M059J (cell line): ENCODE measurements at places on chromosomes 5 and 9.

DNA sequence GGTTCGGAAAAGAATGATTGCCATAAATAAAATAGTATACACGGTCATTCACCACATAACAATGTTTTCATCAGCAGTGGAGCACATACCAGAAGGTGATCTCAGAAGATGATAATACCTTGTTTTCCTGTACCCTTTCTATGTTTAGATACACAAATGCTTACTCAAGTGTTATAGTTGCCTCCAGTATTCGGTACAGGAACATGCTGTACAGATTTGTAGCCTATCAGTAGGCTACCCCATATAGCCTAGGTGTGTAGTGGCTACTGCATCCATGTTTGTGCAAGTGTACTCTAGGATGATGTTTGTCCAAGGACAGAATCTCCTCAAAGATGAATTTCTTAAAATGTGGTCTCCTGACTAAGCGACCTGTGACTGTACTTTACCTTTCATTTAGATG is 59.2 kb downstream of the ICE1 start:
- DNase-seq, result no peak

GRCh38 chr9:33108472-33108871 is 32.0 kb upstream of the SMU1 start:
- no peak for DNase-seq

- peak; percentile 77 for DNase-seq
These were observed 627.0 kb downstream of the RAB3C start for GRCh38 chr5:59209758-59210359.

DNA sequence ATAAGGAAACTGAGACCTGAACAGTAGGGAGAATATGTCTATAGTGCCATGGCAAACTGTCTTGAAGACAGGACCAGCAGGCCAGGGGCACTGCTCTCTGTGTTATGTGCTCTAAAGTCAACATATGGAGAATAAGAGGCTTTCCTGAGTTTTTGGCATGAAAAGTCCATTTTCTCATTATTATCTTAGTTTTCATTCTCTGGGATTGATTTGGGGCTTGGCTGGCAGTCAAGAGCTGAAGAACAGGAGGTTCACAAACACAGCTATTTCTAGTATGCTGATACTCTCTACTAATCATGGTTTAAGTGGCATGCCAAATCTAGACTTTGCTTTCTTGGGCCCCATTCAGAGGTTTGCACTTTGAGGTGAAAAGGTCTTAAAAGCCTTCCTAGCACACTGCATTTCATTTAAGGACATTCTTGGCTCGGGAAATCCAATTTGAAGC is 404.4 kb downstream of the ZNF608 start:
- DNase-seq, result peak; percentile 36

DNA sequence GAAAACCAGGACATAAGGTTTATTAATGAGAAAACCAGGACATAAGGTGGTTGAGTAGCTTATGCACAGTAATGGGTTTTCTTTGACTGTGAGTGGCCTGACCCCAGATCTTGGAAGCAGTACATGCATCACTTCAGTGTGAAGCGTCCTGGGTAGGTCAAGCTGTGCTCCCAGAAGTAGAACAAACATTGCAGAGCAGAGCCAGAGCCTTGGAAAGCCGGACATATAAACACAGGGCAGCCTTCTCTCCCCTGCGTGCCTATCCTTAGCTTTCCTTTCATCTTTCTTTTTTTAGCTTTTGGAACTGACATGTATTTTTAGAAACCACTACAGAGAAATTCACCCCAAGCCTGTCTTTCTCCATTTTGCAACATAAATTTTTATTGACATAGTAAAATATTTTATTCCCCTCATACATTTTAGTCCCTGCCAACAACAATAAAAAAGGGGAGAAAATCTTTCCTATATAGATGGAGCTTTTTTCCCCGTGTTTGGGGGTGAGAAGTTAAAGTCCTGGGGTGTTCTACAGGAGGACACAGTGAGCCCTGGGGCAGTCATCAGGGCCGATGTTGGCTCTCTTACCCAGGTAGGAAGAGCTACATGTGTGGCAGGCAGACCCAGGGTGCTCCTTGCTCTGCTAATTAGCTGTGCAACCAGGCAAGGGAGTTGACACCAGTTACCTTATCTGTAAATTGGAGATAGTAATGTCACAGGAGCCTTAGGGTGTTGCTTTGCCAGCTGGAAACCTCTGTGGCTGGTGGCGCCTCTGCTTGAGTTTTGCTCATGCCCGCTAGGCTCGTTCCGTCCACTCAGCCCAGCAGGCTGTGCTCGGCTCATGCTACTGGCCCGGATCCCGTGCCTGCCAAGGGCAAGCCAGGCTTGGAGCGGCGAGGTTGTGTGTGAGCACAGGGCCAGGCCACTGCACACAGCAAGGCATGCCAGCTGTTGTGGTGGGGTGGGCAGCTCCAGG is 389.6 kb downstream of the KDM4C start:
- DNase-seq, result no peak

- no peak for DNase-seq
These were observed 832.9 kb upstream of the DMAC1 start for GRCh38 chr9:8632493-8632892.

GRCh38 chr5:33205727-33206410 is 234.9 kb upstream of the TARS1 start:
- peak; percentile 34 for DNase-seq

GRCh38 chr5:124397317-124397716 is 349.1 kb downstream of the ZNF608 start:
- no peak for DNase-seq

DNA sequence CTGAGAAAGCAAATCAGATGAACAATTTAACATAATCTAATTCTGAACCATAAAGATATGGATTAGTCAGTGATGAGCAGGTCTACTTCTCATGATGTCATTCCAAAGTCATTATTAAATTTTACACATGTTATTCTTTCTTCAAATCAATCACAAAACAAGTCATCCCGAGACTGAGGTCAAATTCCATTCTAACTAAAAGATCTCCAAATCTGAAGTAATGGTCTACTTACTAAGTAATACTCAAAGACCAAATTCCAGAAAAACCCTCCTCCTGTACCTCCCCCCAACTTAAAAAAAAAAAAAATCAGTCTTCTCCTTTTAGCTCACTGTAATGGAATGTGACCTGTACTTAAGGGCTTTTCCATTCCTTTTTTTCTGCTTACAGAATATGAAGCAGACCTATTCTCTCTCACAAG is 4.7 kb downstream of the PFDN1 start:
- peak; percentile 67 for DNase-seq

DNA sequence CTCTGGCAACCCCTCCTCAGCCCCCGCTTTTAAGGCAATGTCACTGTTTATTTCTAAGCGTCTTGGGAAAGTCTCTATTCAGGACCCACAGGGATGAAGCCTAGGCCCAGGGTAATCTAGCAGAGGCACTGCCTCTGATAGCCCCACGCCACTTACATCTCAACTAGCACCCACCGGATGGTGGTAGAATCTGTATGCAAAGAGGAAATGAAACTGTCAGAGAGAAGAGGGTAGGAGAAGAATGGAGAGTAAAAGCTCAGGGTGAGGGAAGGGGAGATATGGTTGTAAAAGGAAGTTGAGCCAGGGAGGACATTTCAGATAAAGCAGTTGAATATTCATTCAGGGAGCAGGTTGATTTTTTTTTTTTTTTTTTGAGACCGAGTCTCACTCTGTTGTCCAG is 3.0 kb downstream of the FRRS1L start:
- no peak for DNase-seq

DNA sequence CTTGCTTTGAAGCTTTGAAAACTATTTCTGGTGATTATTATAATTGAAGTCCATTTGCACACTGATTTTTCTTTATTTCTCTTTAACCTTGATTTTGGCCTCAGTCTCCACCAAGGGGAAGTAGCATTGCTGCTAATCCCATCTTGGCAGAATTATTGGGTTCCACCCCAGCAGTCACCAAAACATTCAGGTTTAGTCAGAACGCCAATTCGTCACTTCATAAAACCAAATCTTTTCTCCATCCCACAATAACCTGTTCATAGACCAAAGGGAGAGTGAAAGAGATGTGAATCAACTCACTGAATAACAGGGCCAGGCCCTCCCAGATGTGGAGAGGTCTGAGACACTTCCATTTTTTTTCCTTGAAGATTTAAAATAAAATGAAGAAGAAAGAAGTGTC is 95.1 kb upstream of the VCAN start:
- no peak for DNase-seq

GRCh38 chr9:112443200-112443599 is 43.4 kb upstream of the KIAA1958 start:
- DNase-seq, result peak; percentile 24

DNA sequence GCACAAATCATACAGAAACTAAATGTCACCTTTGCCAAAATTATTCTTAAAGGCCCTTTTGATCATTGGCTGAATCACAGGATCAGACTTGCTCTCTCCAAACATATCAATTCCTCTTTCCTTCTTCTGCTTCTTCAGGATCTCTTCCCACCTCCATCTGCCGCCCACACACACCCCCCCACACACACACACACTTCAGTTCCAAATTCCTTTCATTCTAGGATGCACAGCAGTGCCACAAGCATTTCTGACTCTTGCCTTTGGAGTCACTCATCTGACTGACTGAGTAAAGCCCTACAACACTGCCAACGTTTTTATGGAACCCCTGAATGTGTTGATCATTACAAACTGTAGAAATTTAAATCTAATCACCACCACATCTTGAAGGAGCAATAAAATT is 22.9 kb downstream of the DNAH5 start:
- peak; percentile 11 for DNase-seq

- DNase-seq, result peak; percentile 27
These were observed 98.7 kb downstream of the RAPGEF6 start for GRCh38 chr5:131536211-131536826.

- DNase-seq, result no peak
These were observed 45.2 kb upstream of the SEMA4D start for GRCh38 chr9:89543111-89543510.

- no peak for DNase-seq
These were observed 210.3 kb downstream of the SREK1 start for GRCh38 chr5:66354422-66354821.

DNA sequence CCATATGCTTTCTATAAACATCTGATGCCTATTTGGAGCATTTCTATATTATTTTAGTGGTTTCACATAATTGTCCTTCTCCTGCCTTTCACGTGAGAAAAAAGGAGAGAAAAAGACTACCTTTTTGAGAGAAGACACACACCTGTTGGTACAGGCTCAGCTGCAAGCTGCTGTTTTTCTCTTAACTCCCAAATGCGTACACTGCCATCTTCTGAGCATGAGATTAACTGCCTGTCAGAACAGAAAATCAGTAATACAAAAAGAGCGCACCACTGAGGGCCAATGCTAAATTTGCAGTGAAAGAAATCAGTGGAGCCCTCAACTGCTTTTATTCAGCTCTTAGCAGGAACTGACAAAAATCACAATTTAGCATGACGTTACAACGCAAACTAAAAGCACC is 54.9 kb downstream of the WDR41 start:
- DNase-seq, result peak; percentile 31

- no peak for DNase-seq
These were observed 370.6 kb downstream of the BNC2 start for GRCh38 chr9:16499892-16500291.

GRCh38 chr5:175107028-175107588 is 336.9 kb downstream of the DRD1 start:
- DNase-seq, result no peak

DNA sequence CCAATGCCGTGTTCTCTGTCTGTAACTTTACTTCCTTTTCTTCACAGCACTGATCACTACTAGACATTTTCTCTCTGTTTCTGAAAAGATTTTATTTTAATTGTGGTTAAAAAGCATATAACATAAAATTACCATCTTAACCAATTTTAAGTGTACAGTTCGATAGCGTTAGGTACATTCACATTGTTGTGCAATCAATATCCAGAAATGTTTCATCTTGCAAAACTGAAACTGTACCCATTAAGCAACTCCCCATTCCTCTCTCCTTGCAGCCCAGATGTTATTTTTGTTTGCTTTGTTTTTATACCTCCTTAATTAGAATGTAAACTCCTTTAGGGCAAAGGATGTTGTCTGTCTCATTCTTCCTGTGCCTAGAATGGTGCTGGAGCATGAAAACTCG is 47.5 kb downstream of the COL27A1 start:
- DNase-seq, result no peak

DNA sequence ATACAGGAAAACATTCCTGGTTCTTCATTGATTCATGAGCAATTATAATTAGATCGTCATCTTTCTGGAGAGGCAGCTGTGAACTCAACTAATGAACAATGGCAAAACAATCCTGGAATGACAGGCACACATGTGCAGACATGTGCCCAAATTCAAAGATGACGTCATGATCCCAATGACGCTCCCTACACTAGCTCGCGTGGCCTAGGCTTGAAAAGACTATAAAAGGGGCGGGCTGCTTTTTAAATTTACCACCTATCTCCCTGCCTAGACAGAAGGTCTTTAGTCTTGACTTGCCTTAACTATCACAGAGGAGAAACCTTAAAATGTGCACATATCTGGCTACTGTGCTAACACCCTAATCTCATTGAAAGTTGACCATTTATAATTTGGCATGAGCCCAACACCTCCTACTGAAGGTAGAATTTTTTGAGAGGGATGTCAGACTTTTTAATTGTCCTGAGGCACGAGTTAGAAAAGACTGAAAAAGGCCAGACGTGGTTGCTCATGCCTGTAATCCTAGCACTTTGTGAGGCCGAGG is 88.2 kb downstream of the PRRT1B start:
- DNase-seq, result peak; percentile 54

GRCh38 chr9:131651160-131651559 is 88.7 kb downstream of the RAPGEF1 start:
- no peak for DNase-seq

DNA sequence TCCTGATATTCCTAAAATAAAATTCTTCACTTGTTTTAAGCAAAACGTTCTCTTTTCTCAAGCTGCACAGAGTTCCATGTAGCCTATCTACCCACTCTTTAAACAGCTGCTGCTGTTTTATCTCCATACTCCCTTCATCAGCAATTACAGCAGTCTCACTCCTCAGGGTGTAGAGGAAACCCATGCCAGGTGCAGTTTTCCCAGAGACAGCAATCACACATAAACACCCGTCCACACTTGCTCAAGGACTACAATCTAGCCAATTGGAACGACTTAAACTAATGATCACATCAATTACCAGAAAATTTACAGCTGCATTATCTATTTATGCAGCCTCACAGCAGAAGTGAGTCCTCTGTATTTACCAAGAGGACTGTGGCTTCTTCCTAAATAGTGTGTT is 141.7 kb downstream of the HTR1A start:
- DNase-seq, result no peak

DNA sequence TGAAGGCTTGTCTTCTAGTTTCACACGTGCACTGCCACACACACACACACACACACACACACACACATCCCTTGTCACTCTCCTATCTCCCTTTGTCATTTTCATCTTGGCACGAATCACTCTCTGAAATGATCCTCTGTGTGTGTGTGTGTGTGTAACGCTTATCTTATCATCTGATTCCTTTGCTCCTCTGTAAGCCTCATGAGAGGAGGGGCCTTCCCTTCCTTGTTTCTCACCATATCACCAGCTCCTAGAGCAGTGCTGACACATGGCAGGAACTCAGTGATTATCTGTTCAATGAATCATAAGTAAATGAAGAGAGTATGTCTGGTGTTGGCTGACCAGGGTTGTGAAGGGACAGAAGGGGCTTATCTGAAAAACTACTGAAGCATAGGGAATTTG is 53.3 kb downstream of the PDE4D start:
- peak; percentile 93 for DNase-seq
